ENCODE measurements at places on chromosomes 13 and 19. TPM values are rescaled to one million over a fixed set of nuclear protein-coding genes. Genes with fewer than 3 reads are reported as not detected.

The TBXA2R gene
- total RNA-seq, result 4.5 TPM

The DIAPH3 gene
- 0.23 TPM for total RNA-seq

The ZNF132 gene
- total RNA-seq, result 8.0 TPM

The NUMBL gene
- total RNA-seq, result 30.3 TPM

The NXNL1 gene
- total RNA-seq, result not detected

The DAND5 gene
- total RNA-seq, result not detected

The ZNF816 gene
- total RNA-seq, result 25.1 TPM

The NPAS1 gene
- total RNA-seq, result not detected

DNA sequence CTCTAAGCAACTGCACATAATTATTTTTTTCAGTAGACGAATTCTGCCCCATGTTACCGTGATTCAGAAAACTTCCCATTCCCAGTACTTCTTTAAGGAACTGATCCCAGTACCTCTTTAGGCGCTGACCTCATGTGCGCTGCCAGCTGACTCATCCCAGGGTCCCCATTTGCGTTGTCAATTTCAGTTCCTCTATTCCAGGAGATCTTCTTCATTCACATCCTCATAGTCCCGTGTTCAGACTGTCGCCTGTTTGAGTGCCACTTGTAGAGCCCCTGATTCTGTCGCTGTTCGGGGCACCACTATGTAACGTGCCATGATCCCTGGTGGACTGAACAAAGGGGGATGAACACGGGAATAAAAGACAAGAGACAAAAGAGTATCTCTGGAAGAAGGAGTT lies 16.4 kb downstream of the FPR3 start:
- no peak for DNase-seq

DNA sequence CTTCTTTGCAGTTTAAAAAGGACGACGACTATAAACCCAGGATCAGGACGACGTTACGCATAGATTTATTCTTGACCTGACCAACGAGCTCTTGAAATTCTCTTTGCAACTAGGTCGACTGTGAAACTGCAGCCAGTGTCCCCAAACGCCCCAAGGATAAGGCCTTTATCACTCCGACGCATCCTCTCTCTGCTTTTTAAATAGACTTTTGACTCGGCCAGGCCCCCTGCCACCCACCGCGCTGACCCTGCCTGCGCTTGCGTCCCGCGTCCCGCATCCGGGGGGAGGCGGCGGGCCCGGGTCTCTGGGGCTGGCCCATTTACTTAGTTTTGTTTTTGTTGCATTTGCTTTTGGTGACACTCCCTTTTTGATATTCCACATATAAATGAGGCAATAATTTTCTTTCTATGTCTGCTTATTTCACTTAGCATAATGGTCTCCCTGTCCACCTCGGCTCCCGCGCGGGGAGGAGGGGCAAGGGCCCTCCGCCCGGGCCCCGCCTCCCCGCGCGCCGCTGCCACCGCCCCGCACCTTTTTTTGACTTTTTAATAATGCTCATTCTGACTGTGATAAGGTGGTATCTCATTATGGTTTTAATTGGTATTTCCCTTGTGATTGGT lies 17.4 kb downstream of the RB1 start:
- no peak for DNase-seq

DNA sequence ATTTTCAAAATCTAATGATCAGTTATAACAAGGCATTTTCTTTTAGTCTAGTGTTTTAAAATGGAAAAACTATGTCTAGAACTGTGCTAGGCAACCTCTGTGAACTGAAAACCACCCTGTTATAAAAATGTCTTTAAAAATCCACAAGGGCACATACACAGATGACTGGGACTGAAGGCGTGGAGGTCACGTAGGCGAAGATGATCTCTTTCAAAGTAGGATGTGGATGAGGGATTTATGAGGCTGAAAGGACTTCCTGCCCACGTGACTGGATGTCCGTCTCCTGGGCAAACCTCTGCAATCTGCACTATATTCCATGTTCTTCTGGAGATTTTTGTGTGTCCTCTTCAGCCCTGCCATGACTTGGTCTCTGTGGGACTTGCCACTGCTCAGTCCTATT lies 84.2 kb upstream of the ZNF536 start:
- DNase-seq, result no peak

GRCh38 chr13:51435002-51435578 lies 17.7 kb downstream of the INTS6 start:
- no peak for DNase-seq

DNA sequence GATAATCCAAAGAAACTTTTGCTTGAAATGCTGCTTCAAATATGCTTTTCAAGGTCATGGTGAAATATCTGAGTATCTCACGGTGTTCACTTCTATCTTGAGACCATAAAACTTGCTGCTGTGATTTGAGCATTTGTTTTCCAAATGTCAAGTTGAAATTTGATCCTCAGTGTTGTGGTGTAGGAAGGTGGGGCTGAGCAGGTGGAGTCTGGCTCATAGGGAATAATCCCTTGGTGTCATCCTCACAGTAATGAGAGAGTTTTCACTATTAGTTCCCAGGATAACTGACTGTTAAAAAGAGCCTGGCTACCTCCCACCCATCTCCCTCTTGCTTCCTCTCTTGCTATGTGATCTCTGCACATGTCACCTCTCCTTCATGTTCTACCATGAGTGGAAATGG lies 858.0 kb upstream of the SLITRK5 start:
- no peak for DNase-seq

GRCh38 chr13:73913079-73913740 lies 221.0 kb downstream of the KLF12 start:
- no peak for DNase-seq

DNA sequence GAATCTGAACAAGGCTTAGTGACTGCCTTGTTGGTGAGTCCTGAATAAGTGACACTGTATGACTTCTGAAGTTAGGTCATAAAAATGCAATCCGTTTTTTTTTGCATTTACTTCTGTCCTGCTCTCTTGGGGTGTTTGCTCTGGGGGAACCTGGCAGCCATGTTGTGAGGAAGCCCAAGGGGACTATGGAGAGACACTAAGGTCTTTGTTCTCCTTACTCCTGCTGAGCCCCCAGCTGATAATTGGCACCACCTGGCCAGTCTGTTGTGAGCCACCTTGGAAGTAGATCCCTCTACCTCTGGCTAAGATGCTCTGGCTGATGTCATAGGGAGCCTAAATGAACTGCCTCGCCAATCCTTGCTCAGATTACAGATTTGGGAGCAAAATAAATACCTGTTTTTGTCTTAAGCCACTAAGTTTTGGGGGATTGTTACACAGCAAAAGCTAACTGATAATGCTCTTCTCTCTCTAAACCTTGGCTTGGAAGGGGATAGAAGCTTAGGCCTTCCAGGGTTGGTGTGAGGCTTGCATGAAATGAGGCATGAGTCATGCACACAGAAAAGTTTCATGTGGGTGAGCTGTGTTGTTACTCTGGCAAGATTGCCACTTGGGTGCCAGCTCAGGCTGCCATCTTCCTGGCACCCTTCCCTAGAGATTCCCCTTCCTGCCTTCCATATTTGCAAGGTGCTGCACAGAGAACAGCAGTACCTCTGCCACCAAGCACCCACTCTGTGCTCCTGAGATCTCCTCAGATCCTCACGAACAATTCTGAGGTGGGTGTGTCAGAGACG lies 10.1 kb downstream of the TUBB4A start:
- no peak for DNase-seq

DNA sequence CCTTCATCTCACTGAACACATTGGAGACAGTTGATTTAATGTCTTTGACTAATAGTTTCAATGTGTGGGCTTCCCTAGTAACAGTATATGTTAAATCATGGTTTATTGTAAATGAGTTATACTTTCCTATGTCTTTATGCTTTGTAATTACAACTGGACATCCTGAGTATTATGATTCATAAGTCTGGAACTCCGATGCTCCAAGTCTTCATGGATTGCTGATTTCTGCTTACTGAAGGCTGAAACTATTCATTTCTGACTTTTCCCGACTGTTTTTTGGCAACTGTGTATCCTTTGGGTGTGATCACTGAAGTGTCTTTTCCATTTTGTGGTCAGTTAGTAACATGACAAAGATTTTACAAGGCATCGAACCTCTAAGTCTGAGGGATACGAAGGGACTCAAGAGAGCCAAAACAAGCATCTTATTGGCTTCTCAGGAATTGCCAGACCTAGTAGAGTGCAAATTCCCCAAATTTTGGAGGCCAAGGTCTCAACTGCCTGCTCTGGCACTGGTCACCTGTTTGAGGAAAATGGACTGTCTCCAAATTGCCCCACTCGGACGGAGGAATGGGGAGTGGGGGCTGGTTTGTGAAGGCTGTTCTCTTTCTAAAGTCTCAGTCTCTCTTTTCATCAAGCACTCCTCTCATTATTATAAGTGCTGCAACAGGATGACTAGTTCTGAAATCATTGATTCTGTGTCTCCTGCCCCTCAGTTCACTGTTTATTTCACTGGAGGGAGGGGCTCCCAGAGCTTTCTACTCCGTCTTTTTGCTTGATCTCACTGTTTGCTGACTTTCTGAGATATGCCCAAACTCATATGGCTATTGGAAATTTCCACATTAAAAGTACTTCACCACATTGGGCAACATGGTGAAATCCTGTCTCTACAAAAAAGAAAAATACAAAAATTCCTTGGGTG lies 20.2 kb upstream of the CD70 start:
- DNase-seq, result no peak

DNA sequence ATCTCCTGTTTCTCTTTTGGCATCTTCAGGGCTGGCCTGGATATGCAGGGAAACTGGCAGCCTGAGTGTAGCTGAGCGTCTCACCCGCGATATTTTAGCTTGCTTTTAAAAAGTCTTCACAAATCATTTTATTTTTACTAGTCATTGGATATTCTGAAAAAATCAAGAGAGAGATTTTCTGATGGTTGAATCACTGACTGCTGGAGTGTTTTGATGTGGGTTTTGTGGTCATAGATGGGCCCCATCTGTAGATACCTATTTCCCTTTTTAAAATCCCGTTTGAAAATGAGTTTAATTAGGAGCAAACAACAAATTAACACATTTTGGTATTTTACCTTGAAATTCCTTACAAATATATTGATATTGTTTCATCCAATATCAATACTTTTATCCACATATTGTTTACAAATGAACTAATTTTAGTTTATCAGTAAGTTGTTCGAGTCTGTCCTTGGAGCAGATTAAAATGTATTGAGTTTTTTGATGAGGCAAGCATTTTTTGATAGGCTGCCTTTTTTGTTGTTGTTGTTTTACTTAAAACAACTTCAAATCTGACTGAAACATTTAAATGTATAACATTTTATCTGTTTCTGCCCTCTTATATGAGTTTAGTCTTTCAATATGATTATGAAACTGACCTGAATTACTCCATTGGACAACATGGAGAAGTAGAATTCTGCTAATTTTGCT lies 21.5 kb upstream of the OXGR1 start:
- no peak for DNase-seq

- no peak for DNase-seq
Measured at GRCh38 chr19:38834590-38834989, 3.0 kb upstream of the ECH1 start.

- DNase-seq, result no peak
Measured at GRCh38 chr13:100442095-100442832, 146.3 kb downstream of the GGACT start.

DNA sequence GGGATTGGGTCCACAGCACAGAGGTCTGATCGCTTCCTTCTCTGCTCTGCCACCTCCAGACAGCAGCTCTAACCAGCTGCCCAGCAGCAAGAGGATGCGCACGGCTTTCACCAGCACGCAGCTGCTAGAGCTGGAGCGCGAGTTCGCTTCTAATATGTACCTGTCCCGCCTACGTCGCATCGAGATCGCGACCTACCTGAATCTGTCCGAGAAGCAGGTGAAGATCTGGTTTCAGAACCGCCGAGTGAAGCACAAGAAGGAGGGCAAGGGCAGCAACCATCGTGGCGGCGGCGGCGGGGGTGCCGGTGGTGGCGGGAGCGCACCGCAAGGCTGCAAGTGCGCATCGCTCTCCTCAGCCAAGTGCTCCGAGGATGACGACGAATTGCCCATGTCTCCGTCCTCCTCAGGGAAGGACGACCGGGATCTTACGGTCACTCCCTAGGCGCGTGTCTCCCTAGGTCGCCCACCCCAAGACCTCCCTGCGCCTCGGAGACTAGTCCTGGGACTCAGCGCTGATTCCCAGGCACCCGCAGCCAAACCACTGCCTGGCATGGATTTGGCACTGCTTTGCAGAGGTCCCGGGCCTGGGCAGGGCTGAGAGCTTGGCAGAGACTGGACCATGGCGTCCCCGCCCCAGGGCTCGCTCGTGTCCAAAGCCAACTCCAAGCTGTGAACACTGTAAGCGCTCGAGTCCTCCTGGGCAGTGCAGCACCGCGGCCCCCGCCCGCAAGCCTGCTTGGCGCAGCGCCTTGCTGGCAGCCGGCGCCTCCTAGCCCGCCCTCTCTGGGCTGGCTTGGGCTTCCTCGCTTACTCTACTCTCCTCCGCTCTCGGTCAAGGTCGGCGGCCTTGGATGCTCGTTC lies 1.5 kb downstream of the GSX1 start:
- no peak for DNase-seq

- peak; percentile 44 for DNase-seq
Measured at GRCh38 chr19:46081928-46082727, 41.3 kb upstream of the IGFL4 start.

- no peak for DNase-seq
Measured at GRCh38 chr13:37029617-37030016, 29.0 kb downstream of the EXOSC8 start.

DNA sequence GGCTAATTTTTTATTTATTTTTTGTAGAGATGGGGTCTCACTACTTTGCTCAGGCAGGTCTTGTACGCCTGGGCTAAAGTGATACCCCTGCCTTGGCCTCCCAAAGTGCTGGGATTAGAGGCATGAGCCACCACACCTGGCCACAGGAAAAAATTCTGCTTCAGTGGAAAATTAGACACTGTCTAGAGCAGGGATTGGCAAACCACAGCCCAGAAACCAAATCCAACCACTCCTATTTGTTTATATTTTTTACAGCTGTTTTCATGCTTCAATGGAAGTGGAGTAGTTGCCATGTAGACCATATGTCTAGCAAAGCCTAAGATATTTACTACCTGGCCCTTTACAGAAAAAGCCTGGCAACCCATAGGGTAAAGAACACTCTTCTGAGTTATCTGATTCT lies 123.7 kb upstream of the MRI1 start:
- no peak for DNase-seq

GRCh38 chr13:85543144-85543543 lies 256.1 kb downstream of the SLITRK6 start:
- DNase-seq, result no peak

GRCh38 chr13:28753208-28753892 lies 34.6 kb upstream of the SLC46A3 start:
- peak; percentile 46 for DNase-seq

DNA sequence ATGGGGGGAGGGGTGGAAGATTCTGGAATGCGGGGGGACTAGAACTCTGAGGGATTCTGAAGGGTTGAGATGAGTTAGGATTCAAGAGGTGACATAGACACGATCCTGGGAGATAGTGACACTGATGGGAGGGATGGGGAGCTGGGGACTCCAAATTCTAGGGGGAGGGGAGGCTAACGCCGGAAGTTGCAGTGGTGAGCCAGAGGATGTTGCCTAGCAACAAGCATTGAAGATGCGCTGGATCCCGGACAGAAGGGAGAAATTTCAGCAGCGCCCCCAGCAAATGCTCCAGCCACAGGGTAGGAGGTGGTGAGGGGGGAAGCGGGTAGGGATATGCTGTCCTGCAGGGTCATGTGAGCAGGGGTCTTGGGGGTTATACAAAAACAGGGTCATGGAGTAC lies 6.9 kb upstream of the LTBP4 start:
- no peak for DNase-seq
